ENCODE measurements at places on chromosomes 13 and 19.

DNA sequence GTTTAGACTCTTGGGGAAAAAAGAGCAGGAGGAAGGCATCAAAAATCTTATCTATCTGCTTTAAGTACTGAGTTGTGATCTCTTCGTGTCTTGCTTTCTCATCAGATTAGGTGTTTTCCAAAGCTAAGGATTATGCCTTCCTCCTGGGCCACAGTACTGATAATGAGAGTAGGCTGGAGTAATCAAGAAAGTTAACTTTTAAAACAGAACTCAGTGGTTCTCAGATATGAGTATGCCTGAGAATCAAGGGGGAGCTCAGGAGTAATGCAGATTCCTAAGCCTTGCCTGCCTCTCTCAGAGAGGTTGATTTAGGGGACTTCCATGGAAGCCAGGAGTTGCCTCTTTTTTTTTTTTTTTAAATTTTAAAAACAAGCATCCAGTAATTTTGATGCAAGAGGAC lies 23.5 kb downstream of the CDADC1 start:
- no peak for DNase-seq

GRCh38 chr19:44869733-44870470 lies 21.2 kb upstream of the TOMM40 start:
- no peak for DNase-seq

- DNase-seq, result no peak
Measured at GRCh38 chr19:1472231-1473084, 6.6 kb downstream of the C19orf25 start.

DNA sequence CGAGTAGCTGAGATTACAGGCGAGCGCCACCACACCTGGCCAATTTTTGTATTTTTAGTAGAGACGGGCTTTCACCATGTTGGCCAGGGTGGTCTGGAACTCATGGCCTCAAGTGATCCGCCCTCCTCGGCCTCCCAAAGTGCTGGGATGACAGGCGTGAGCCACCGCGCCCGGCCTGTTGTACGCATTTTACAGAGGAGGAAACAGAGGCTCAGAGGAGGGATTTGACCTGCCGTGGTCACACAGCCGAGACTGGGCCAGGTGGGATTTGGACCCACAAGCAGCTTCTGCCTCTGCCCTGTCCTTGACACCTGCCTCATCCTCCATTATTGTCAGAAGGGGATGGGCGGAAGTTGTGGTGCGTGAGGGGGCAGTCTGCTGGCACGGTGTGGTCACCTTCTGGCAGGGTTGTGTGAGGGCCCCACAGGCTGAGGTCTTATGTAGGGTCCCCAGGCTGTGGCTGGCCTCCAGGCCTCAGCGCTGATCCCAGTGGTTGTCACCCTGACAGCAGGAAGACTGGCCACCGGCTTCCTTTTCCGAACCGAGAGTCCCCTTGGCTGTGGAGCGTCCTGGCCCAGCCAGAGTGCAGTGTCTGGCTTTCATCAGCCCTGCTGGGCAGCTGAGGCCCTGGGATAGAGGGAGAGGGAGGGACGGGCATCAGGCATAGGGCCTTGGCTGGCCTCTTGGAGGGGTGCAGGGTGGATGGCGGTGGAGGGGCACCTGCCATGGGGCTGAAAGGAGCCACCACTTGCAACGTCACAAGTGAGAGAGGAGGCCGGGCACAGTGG lies 20.3 kb downstream of the NFIC start:
- no peak for DNase-seq

- DNase-seq, result no peak
Measured at GRCh38 chr13:42498521-42498920, 75.4 kb upstream of the TNFSF11 start.

- DNase-seq, result peak; percentile 62
Measured at GRCh38 chr19:3062165-3063105, at the start of gene TLE5. TLE5 (minus strand) TSS chr19:3062495; CDS start chr19:3062200, 295 bp downstream.

- DNase-seq, result no peak
Measured at GRCh38 chr13:91308299-91308698, 39.2 kb upstream of the MIR17HG start.

DNA sequence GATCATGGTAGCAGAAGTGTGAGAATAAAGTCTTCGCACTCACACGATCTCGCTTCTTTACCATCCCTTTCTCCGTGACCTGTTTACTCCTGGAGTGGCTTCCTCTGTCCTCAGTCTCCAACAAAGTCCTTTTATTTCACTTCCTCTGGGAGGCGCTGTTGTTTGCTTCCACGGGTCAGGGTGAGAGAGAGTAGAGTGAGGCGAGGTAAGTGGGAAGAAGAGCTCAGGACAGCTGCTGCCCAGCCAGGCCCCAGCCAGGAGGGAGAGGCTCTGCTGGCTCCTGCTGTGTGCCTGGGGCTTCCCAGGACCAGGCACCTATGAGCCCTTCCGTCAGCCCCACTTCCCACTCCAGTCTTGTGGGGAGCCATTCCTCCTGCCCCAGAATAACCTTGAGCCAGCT lies 242.1 kb downstream of the FGF9 start:
- no peak for DNase-seq

- DNase-seq, result no peak
Measured at GRCh38 chr19:9847087-9847671, 12.1 kb downstream of the PIN1 start.

- no peak for DNase-seq
Measured at GRCh38 chr13:45339867-45340266, 1.1 kb downstream of the TPT1 start.

DNA sequence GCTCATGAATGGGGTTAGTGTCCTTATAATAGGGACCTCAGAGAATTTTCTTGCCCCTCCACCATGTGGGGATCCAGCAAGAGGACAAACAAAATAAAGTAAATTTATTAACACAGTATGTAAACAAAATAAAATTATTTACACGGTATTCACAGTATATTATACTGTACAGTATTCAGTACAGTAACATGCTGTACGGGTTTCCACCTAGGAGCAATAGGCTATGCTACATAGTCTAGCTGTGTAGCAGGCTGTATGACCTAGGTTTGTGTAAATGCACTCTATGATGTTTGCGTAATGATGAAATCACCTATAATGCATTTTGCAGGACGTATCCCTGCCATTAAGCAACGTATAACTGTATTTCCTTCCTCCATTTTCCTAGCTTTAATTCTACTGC lies 11.8 kb upstream of the DIAPH3 start:
- no peak for DNase-seq

- no peak for DNase-seq
Measured at GRCh38 chr19:15893477-15893876, 4.4 kb downstream of the CYP4F2 start.

DNA sequence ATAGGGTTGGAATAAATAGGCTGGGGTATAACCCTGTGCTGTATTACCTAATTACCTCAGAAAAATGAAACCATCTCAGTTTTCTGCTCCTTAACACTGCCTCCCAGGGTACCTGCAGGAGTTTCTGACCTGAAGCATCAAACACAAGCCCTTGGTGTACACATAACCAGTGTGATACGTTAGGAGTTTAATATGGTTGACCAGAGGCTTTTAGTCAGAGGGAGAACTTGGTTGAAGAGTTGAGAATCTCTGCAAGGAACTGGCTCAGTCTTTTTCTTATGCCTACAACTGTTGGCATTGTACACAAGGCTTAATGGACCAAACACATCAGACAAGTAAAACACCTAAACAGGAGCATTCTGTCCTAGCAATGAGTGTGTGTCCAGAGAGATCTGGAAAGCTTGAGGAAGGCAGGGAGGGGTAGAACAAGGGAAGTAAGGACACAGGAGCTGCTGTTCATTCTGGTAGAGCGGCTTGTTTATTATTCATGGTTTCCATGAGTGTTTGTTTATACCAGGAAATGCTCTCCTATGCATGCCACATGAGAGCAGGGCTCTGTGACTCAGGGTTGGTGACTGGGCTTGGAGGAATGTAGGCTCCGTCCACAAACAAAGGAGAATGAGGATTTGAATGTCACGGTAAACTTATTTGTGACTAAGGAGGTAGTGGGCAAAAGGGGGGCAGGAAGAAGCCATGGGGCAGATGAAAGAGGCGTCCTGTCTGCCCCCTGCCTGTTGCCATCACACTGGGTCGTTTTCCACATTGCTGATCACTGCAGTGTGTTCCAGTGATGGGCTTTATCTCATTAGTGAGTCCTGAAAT lies 11.9 kb upstream of the SPATA13 start:
- no peak for DNase-seq

GRCh38 chr13:24218338-24218737 lies 57.8 kb downstream of the SPATA13 start:
- no peak for DNase-seq

DNA sequence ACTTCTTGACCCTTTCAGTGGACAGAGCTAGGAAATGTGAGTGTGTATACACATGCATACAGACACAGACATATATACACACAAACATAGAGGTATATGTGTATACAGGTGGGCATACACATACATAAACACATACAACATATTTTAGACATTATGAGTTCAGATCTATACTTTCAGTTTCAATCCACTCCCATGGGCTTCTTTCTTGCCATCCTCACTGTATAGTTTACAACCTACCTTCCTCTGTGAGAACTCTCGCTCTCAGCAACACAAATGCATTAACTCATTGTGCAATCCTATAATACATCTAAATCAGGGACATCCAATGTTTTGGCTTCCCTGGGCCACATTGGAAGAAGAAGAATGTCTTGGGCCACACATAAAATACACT lies 21.2 kb upstream of the SCEL start:
- DNase-seq, result no peak

- DNase-seq, result peak; percentile 45
Measured at GRCh38 chr13:41458761-41459431, 1.5 kb downstream of the RGCC start.

DNA sequence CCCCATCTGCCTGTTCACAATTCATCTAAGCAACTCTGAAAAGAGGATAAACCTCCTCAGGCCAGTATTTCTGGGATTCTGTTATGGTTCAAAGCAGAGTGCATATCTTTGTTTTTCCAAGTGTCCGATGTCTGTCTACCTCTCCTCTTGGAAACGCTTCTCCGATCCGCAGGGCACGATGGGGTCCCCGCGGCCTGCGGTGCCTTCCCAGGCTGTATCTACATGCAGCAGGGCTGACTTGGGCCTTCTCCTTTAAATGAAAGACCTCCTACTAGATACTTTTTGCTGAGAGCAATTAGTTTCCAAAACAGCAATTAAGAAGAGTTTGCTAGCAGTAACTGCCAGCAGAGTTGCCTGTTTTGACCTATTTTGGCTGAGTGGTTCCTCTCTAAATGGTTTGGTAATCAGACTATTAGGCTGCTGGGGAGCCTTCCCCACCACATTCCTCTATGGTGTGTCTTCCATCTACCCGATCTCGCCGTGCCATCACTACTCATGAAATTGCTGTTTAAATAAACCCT lies 23.5 kb downstream of the COL4A2 start:
- no peak for DNase-seq

GRCh38 chr13:113050734-113051431 lies 54.7 kb upstream of the F7 start:
- no peak for DNase-seq

GRCh38 chr19:6479836-6480398 lies 1.7 kb downstream of the DENND1C start:
- DNase-seq, result no peak

DNA sequence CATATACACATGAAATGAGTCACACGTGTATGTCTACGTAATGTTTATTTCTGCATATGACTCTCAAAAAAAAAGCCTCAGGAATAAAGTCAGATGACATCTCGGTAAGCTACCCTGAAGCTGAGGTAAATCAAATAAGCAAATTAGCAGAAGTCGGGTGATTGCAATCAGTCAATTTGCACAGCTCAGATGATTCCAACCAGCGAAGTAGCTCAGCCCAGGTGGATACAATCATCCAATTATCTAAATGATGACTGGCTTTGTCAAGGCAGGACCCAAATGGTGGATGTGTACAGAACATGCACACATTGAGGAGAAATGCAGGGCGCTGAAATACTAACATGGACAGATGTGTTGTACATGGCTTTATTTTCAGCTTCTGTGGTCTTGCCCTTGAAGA lies 148.5 kb downstream of the ZNF486 start:
- no peak for DNase-seq
